ENCODE measurements at places on chromosomes 7 and 10.
A peak's percentile ranks its signal among the peaks of the same experiment; 100 is the strongest.

DNA sequence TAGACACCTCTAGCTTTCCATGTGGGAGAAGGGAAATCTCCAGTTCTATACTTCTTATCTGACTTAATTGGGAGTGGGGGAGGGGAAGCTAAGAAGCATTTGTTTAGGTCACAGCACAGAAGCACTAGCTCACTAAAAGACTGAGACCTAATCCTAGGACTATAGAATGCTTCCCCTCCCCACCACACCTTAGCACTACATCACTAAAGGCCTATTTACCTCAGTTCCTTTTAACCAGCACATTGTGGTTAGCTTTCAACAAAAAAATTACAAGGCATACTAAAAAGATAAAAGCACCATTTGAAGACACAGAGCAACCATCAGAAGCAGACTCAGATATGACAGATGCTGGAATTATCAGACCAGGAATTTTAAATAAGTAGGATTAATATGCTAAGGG lies 53.8 kb upstream of the ADRA2A start:
- no peak for DNase-seq

- DNase-seq = peak; percentile 37
Observed at GRCh38 chr7:14507617-14508016, 394.9 kb downstream of the DGKB start.

DNA sequence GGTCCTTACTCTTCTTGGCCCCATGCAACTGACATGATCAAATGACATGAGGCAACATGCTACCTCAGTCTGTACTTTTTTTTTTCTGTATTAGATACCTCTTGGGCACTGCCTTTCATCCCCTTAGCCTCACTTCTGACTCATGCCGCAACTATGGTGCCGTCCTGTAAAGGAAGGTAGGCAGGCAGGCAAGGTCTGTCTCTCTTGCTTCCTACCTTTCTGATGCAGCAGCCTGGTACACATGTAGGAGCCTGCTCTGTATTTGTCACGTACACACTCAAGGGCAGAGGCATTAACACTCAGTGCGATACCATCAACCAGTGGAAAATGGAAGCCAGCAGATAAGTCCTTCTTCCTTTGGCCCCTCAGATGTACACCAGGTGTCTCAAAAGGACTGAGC lies 146.7 kb downstream of the ATE1 start:
- no peak for DNase-seq

DNA sequence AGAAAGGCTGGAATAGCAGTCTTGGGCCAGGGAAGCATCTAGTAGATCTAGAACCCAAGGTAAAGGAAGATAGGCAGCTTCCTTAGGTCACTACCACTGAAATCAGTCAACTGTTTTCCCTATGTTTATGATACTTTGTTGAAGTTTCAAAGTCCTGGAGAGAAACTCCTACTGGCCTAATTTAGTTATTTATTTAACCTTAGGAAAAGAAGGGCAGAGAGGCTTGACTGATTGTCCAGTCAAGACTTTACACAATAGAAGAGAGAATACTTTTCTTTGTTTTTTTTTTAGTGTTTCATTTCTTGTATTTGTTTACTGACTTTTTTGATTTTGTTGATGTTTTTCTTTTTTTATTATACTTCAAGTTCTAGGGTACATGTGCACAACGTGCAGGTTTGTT lies 138.9 kb upstream of the PHYHIPL start:
- no peak for DNase-seq

GRCh38 chr10:19783721-19784120 lies 32.5 kb upstream of the PLXDC2 start:
- no peak for DNase-seq

- peak; percentile 58 for DNase-seq
Observed at GRCh38 chr10:67818323-67818722, 19.7 kb downstream of the DNAJC12 start.

GRCh38 chr7:110105840-110106239 lies 985.1 kb upstream of the LRRN3 start:
- no peak for DNase-seq

GRCh38 chr10:34916314-34916713 lies 101.2 kb upstream of the PARD3 start:
- no peak for DNase-seq

- no peak for DNase-seq
Observed at GRCh38 chr10:107616463-107617410, 452.2 kb upstream of the SORCS1 start.

DNA sequence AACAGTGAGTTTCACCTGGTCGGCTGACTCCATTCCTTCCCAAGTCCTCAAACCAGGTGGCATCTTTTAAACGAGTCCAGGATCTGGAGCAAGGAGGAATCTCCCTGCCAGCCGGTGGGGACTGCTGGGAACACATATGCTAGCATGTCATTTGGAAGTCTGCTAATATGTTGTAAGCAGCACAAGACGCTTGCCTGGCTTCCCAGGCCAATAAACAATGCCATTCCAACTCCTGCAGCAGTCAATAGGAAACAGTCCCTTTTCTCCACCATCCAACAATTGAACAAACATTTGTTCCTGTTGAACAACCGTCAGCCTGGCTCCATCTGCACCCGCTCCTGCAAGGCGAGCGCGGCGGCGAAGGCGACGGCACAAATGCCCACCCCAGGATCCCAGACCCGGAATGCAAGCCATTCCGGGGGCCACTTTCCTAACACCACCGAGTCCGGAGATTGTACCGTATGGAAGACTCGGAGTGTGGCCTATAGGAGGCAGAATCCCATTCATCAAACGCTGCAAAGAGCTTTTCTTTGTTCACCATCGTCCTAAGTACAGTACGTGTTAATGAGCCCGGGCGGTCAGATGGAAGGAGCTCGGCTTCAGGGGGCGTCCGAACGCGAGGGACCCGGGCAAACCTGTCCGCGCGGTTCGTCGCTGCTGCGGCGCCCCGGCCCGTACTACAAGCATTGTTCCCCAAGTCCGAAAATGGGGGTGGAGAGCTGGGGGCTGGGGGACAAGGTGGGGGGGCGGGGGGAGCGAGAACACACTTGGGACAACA lies 1.6 kb downstream of the FAM53B start:
- DNase-seq = no peak

DNA sequence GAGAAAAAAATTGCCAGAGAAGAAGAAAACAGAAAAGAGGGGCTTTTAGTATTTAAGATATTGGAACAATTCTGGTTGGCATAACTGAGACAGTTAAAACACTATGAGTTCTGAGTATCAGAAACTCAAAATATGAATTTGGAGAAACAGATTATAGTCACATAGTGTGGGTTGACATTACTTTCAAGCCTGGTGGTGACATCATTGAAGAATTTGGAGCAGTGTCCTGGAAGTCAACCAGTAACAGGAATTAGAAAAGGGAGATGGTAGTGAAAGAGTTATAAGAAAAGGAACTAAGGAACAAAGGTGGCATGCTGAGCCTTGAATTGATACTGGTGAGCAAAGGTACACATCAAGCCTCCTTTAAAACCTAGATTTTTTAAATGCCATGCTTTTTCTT lies 88.2 kb downstream of the ZNF438 start:
- DNase-seq = no peak

GRCh38 chr7:70657571-70657970 lies 474.4 kb upstream of the GALNT17 start:
- DNase-seq = no peak

GRCh38 chr7:73717025-73717807 lies 2.3 kb downstream of the STX1A start:
- DNase-seq = no peak

DNA sequence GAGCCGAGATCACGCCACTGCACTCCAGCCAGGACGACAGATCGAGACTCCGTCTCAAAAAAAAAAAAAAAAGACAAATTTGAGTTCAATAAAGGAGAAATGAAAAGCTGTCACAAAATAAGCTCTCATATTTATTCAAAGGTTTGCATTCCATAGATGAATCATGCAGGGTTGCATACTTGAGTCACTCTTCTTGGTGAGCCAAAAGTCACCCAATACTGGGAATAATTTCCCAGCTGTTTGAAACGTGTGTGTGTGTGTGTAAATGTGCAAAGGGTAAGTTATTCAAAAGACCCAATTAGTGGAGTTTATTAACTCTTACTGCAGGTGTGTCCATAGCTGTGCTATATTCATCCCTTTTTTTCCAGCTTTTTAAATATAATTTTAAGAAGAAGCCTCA lies 297.7 kb downstream of the CCDC3 start:
- DNase-seq = no peak

DNA sequence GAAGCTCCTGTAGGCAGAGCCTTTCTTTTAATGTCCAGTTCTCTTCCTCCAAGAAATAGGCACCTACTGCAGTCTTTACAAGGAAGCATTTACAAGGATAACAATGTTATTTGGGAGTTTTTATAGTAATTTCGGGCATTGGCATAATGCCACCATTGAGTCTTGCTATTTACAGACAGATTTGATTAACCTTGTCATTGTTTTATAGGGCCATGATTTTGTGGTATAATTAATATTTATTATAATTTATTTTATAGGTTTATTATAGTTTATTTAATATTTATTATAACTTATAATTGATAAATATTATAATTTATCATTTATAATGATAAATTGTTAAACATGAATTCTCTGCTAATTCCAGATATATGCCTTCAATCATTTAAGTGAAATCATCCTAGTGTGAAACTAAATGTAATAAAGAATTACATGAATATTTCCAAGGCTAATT lies 573 bp upstream of the POT1 start:
- DNase-seq = no peak

DNA sequence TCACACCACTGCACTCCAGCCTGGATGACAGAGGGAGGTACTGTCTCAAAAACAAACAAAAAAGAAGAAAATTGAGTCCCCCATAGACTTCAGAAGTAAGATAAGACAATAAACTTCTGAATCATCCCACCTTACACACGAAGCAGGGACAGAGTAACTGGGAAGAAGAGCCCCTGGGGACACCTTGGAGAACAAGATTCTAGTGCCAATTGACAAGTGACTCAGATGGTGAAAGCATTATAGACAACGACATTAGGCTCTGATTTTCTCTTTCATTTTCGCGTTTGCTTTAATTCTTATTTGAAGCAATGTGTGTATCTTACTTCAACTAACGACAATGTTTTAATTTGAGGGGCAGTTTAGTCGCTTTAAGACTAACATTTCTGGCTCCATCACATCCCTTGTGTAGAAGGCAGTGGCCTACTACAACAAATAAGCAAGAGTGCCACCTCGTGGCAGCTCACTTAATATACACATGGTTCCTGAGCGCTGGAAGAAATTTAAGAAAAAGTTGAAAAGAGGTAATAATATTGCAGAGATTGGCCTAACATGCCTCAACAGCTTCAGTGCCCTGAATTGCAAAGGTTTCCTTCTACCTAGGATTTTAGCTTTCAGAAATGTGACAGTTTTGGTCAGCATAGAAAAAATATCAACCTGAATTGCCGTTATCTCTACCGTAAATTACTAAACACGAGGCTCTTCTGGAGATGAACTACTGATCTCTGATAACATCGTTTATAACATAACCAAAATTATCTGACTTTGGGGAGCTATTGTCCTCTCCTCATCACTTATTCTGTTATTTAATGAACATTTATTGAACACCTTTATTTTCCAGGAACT lies 36.7 kb downstream of the ASNS start:
- peak; percentile 39 for DNase-seq

- DNase-seq = no peak
Observed at GRCh38 chr7:134545380-134545779, 3.5 kb upstream of the AKR1B15 start.

DNA sequence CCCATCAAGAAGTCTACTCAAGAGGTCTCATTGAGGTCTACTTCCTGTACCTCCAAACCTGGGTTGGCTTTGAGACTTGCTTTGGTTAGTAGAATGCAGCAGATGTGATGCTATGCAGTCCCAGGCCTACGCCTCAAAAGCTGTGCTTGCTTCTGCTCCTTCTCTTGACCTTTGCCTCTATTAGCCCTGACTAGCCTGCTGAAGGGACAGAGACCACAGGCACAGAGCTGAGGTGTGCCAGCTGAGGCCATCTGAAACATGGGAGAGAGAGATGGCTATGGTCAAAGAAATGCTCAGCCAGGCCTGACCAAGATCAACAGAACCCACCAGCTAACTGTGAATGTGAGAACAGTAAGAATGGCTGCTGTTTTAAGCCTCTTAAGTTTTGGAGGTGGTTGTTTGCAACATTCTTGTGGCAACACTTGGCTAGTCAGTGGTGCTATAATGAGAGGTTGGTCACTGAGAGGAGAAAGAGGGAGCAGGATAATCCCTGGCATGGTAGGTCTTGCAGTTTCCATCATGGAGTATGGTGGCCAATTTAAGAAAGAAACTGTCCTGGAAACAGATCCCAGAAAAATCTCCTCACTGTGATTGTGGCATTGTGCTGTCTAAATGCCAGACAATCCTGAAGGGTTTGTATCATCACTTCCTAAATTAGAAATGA lies 176.1 kb upstream of the PHYHIPL start:
- DNase-seq = no peak

GRCh38 chr10:103798511-103798910 lies 56.9 kb downstream of the SH3PXD2A start:
- no peak for DNase-seq

- DNase-seq = peak; percentile 48
Observed at GRCh38 chr7:103811997-103812396, 177.5 kb downstream of the RELN start.

GRCh38 chr10:3787016-3787400 lies 2.0 kb upstream of the KLF6 start:
- DNase-seq = no peak

DNA sequence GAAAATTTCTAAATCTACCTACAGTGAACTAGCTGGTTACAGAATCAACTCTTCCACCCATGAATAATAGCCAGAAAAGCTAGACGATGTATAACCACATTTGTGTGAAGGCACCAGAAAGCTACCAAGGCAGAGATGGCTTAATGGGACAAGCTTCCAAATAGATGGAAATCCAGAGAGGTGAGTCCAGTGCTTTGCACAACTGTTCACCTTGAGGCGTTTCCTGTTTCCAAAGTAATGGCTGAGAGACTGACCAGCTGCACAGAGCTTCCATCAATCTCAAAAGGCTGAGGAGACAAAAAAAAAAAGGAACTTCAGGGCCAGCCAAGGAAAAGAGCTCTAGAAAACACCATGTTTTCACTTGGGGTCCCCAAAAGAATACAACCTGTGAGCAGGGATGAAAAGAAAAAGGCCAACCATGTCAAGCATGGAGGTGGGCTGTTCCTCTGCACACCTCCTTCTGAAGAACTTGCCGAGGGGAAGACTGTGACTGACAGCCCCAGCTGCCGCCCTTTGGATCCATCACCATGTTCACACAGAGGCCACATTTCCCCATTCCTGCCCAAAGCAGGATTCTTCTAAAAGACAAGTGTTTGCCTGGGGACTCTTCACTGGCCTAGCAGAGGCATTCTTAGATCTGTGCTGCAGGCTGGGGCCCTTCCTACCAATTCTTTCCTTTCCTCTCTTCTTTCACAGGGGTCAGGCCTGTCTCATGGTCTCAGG lies 72.9 kb downstream of the ARHGAP21 start:
- DNase-seq = no peak

- DNase-seq = no peak
Observed at GRCh38 chr10:128336401-128336800, 210.2 kb upstream of the MKI67 start.

DNA sequence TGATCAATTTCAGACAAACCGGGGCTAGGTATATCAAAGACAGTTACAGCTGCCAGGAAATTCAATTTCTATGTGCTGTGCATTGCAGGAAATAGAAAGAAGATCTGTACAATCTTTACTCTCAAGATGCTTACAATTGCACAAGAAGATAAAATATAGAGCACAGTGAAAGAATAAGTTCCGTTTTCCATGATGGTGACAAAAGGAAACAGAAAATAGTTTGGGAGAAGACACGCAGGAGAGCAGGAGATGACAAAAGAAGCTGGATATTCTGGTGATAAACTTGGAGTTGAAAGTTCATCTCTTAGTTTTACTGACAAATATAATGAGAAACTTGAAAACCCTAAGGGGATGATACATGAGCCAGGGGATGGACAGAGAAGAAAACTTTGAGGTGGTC lies 646.0 kb downstream of the PARD3 start:
- no peak for DNase-seq

Measured in NCI-H774 (cell line).